Omental fat pad (tissue), 4 donors: ENCODE measurements at places on chromosomes 6 and 20. TPM values are rescaled to one million over a fixed set of nuclear protein-coding genes. Genes with fewer than 3 reads are reported as not detected.

- DNase-seq, result no peak
Measured at GRCh38 chr6:72464791-72465691, 156.8 kb upstream of the KCNQ5 start.

The TFAP2D gene
- total RNA-seq, result not detected

The VGLL2 gene
- not detected for total RNA-seq

The TREML1 gene
- total RNA-seq, result not detected

DNA sequence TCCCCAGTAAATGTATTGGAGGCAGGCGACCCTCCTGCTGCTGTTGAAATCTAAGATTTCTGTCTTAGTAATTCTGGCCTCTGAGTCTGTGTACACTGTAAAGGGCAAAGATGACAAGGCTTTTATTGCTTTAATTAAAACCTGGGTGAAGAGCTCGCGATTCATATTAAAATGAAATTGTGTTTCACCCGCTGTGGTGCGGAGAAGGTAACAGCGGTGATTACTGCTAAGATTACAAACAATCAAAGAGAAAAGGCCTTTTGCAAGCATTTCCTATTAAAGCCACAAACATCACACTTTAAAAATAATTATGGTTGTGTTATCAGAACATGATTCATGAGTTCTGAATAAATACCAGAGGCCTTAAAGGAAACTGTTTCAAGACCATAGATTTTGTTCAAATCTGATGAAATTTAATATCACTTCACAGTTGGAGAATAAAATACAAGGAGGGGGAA is 69.3 kb downstream of the TOX2 start:
- no peak for DNase-seq

- no peak for DNase-seq
Measured at GRCh38 chr6:140303218-140303949, 928.9 kb upstream of the CITED2 start.

The VWA7 gene
- total RNA-seq, result 0.36 TPM
